ENCODE measurements at places on chromosomes 7 and 10.

DNA sequence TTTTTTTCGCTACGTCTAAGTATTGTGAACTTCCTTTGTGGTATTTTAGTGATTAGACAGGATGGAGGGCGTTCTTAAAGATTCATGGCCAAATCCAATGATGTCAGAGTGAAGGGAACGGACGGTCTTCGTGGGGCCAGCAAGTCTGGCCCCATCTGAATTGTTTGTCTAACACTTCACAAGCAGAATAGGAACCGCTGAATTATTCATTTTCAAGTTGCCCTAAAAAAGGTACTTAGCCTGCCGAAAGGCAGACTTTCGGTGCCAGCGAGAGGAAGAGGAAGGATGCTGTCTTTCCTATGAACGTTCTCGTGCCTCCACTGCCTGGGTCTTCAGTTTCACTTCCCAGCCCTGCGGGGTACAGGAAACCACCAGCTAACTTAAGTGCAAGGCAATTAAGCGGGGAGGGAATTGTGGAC is 145.7 kb upstream of the SH2B2 start:
- DNase-seq = no peak

GRCh38 chr7:68865351-68866199 is 732.7 kb upstream of the AUTS2 start:
- peak; percentile 6 for DNase-seq

- DNase-seq = no peak
Measured at GRCh38 chr7:118877187-118877586, 652.7 kb downstream of the ANKRD7 start.

- DNase-seq = no peak
Measured at GRCh38 chr7:2970861-2971260, 72.8 kb downstream of the CARD11 start.

GRCh38 chr7:151130741-151131157 is 36.7 kb downstream of the GBX1 start:
- no peak for DNase-seq

GRCh38 chr10:70232155-70232858 is 922 bp downstream of the PPA1 start:
- peak; percentile 71 for DNase-seq

DNA sequence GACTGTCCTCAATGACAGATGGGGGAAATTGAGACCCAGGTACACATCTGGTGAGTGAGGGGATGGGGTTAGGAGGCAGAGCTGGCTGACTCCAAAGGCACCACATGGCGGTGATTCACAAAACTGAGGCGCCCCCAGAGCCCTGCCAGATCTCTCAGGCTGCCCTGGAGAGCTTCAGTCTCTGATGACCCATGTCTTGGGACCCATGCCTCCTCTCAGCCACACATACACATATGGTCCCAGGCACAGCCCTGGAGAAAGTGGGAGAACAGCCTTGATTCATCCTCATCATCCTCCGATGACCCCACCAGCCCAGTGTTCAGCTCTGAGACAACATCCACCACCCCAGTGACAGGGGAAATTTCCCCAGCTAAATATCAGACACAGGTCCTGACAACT is 426.0 kb downstream of the RPS24 start:
- DNase-seq = no peak

DNA sequence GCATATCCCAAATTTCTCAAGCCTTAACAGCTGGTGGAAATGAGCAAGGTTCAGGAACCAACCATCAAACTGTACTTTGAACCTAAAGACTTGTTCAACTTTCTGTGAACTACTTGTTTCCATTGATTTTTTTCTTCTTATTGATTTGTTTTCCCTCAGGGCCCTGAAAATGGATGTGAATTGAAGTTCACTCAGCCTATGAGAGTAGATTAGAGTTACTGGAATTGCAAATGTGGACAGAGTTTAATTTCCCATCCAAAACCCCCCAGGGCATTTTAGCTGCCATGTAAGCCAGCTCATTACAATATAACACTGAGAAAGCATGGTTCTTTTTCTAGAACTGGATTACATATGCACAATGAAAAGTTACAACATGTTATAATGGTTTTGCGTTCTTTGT is 1105.7 kb downstream of the REEP3 start:
- no peak for DNase-seq

DNA sequence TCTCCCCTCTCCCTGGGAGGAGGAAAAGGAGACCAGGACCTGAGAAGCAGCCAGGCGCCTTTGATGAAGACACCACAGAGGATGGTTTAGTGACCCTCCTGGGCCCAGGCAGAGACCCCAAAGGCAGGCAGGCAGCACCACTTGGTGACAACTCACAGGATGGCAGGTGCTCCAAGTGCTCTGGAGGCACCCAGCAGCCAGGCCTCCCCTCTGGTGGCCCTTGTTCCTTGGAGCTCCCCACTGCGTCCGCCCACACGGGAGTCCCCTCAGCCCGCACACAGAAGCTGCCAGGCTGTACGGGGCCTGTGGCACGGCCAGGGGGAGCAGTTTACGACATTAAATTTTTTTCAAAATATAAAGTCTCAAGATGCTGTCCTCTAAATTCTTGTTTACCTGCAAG is 607.1 kb upstream of the FOXK1 start:
- no peak for DNase-seq

DNA sequence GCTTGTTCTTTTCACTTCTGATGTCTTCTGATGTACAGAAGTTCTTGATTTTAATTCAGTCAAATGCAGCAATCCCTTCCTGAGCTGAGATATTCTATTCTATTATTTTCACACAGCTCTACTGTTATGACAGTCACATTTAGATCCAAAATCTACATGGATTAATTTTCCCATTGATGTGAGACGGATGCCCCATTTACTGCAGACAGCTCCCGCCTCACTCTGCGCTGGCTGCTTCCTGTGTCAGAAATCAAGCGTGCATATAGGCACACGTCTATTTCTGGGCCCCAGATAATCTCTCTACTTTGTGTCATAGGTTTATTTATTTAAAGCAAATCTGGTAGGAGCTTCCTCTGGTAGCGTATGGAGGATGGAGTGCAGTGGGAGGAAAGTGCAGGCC is 6.7 kb downstream of the BNIP3 start:
- no peak for DNase-seq

DNA sequence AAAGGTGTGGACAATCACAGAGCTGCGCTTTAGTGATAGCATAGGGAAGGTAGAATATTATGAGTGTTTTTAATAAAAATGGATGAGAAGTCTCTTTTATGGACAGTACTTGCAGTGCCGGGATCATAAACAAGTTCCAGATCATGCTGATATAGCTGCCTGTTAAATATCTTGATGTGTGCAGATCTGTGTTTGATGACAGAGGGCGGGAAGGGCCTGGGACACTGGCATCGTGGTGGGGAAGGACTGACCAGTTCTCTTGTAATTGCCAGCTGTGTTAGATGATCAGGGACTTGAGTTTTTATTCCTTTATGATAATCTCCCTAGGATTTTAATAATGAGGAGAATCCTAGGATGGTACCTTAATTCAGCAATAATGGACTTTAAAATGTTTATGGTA is 14.6 kb downstream of the SND1 start:
- peak; percentile 24 for DNase-seq

- DNase-seq = peak; percentile 95
Measured at GRCh38 chr7:101681170-101682007, 52.3 kb upstream of the MYL10 start.

- no peak for DNase-seq
Measured at GRCh38 chr10:119863951-119864565, 8.6 kb downstream of the MCMBP start.

DNA sequence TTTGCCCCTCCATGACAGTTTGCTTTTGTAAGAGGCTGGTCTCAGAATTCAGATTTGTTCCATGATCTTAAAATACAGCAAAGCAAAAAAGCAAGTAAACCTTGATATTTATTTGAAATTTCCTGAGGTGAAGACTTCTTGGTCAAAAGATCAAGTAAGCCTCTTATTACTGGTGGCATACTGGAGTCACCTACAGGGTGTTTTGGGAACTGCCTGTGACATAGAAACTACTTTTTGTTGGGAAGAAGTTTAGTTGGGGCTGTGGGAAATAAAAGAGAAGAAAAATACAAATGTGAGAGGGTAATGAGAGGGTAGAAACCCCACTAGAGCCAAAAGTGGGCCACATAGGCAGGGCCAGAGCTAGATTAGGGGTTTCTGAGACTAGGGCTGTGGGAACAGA is 217.9 kb downstream of the OTUD1 start:
- peak; percentile 34 for DNase-seq

GRCh38 chr10:14571866-14572507 is 202.7 kb downstream of the FAM107B start:
- DNase-seq = peak; percentile 42

DNA sequence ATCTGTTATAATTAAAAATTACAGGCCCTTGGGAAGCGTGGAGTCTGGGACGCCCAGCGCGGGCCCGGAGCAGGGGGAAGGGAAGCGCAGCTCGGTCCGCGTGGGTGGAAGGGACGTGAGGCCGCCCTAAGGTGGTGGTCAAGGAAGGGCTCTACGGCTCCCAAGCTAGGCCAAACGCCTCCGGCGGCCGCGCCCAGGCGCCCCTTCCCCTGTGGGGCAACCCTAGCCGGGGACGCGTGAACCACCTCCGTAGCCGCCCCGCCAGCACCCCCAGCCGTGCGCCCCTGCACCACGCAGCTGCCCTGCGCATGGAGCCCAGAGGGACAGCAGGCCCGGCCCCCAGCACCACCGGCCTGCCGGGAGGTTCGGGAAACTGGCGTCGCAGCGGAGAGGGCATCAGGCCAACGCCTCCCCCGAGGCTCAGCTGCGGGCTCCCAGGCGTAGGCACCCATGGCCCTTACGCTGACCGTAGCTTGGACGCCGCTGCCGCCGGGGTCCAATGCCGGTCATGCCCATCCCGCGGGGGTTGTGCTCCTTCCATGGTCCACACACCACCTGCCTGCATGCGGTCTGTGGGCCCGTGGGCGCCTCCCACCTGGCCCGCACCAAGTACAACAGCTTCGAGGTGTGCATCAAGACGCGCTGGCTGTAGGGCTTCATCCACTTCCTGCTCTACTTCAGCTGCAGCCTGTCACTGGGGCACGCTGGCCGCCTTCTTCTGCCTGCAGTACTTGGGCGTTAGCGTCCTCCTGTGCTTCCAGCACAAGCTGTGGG is 166.7 kb downstream of the SEPTIN7 start:
- no peak for DNase-seq

DNA sequence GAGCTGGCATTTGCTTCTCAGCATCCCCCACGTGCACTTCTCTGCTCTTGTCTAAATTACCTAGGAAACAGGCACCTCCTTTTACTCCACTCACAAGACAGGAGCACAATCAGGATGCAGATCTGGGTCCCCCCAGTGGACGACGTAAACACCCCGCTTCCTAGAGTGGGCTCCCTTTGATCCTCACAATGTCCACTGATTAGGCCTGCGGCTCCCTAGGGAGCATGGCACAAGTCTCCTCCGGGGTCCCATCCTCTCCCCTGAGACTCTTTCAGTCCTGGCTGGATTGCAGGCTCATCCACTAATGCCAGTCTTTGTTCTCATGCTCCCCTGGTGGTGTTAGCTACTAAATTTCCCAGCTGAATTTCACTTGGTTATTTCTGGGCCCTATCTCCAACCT is 98.3 kb downstream of the GLI3 start:
- DNase-seq = no peak

DNA sequence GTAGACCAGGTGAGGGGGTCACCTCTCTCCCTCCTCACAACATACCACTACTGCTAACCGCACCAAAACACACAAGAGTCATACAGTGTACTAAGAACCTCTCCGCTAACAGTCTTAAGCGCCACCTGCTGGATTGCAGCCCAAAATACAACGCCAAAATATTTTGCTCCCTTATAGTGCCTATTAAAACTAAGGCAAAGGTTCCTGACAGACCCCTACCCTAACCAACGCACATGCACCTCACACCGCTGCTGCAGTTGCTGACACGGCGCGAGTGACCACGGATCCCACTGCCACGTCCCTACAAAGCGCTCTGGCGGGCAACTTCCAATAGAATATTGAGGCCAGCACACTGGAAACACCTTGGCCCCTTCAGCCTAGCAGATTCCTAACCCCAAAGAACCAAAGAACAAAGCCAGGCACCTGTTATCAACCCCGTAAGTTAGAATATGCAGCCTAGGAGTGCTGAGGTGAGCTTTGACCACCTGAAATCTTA is 563.6 kb upstream of the SEMA3D start:
- peak; percentile 56 for DNase-seq

DNA sequence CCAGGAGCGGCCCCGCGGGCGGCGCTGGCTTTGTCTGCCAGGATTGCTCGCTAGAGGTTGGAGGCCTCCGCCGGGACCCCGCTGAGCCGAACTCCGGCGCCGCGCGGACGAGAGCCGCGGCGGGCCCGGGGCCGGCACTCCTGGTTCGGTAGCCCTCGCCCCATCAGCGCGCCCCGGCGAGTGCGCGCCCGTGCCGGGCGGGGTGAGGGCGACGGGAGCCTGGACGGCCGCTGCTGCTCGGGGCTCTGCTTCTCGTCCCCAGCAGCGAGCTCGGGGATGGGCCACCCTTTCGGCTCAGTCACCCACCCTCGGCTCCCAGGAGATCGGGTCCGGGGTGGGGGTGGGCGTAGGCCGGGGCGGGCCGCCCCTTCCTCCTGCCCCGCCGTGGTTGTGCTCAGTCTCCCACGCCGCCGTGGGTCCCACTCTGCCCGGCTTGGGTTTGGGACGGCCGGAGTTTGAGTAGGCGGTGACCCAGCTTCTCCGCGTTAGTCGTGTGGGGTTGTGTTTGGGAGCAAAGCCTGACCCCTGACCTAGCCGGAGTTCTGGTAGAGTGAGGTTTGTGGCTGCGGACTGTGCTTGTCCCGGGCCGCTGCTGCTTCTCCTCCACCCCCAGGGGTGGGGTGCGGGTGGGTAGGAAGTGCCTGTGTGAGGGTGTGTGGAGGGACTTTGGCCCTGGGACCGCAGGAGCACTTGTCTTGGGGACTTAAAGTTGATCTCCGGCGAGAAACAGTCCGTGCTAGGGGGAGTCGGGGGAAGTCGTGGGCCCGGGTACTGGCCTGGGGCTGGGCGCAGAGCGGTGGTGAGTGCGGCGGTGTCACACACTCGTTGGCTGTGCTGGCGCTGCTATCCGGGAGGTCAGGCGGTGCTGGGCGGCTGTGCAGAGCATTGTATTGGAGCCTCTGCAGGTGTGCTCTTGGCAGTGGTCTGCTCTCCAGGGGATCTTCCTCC is 677 bp downstream of the TSPAN14 start:
- DNase-seq = peak; percentile 62

GRCh38 chr10:96257944-96258343 is 13.4 kb downstream of the BLNK start:
- DNase-seq = no peak

- peak; percentile 38 for DNase-seq
Measured at GRCh38 chr7:5689716-5690115, 91.7 kb downstream of the RNF216 start.

DNA sequence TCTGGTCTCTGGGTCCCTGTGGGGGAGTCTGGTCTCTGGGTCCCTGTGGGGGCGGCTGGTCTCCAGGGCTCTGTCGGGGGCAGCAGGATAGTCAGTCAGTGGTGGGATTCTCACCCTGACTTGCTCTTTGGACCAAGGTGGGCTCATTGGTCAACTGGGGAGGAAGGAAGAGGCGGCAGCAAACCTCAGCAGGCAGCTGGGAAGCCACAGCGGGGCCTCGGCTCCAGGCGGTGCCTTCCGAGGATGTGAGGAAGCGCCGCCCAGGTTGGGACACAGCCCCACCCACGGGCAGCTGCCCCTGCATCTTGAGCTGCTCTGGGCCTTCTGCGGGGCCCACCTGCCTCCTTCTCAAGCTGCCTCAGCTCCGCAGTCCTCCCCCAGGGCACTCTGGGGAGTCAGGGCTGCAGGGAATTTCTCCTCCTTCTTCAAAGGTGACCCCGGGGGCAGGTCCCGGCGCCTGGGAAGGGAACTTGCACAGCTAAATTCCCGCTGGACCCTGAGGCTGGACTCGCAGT is 20.4 kb upstream of the KNDC1 start:
- no peak for DNase-seq

GRCh38 chr7:48130658-48131108 is 40.6 kb upstream of the ABCA13 start:
- DNase-seq = peak; percentile 53

Measured in GM23248 (cell line).